ENCODE measurements at places on chromosomes 12 and 14.

DNA sequence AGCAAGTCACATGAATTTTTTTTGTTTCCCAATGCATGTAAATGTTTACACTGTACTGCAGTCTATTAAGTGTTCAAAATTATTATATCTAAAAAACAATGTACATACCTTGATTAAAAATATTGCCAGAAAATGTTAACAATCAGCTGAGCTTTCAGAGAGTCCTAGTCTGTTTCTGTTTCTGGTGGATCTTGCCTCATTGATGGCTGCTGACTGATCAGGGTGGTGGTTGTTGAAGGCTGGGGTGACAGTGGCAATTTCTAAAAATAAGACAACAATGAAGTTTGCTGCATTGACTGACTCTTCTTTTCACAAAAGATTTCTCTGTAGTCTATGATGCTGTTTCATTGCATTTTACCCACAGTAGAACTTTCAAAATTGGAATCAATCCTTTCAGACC is 16.6 kb upstream of the KLRD1 start:
- DNase-seq: no peak

DNA sequence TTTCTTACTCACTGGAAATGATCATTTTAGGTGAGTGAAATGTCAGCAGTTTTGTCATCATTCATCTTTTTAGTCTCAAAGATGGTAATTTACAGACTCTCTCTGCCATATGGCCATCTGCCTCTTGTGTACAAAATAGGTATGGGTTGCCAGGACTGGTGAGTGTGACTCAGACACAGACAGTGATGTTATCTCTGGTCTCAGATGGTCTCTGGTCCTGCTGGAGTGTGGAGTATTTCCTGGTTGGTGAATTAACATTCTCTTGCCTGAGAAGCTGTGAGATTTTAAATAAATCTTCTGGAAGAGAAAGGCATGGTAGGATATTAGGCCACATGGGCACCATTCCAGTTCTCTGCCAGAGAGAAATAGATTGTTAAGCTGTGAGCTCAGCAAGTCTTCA is 207.0 kb downstream of the ATP23 start:
- DNase-seq: no peak

DNA sequence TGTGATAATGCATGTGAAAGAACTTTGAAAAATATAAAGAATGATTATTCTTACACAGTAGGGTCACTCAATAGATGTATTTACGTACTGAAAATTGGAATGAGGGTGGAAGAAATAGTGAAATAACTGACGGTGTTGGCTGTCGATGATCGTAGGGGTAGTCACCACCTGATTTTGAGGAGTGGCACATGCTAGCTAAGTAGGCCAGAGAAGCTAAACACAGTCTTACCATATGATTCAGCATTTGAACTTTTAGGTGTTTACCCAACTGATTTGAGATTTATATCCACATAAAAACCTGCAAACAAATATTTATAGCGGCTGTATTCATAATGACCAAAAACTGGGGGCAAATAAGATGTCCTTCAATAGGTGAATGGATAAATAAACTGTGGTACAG is 47.6 kb upstream of the HIF1A start:
- no peak for DNase-seq

DNA sequence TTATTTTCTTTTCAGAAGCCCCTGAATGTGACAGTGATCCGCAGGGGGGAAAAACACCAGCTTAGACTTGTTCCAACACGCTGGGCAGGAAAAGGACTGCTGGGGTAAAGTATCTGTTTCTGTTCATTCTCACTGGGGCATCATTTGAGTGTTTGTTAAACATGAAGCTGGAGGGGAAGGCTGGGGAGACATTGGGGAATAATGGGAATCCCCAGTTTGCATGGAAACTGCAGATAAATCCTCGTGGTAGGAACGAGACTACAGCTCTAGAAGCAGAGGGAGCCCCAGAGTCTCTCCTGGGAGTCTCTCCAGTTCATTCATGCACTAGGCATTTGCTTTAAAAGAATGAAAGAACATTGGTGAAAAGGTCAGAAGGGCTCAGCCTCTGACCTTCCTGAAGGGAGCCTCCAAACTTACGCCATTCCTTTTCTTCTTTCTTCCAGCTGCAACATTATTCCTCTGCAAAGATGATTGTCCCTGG is 2.5 kb upstream of the CFAP251 start:
- no peak for DNase-seq

- DNase-seq: no peak
Observed at GRCh38 chr12:39010406-39010805, 105.0 kb upstream of the CPNE8 start.

DNA sequence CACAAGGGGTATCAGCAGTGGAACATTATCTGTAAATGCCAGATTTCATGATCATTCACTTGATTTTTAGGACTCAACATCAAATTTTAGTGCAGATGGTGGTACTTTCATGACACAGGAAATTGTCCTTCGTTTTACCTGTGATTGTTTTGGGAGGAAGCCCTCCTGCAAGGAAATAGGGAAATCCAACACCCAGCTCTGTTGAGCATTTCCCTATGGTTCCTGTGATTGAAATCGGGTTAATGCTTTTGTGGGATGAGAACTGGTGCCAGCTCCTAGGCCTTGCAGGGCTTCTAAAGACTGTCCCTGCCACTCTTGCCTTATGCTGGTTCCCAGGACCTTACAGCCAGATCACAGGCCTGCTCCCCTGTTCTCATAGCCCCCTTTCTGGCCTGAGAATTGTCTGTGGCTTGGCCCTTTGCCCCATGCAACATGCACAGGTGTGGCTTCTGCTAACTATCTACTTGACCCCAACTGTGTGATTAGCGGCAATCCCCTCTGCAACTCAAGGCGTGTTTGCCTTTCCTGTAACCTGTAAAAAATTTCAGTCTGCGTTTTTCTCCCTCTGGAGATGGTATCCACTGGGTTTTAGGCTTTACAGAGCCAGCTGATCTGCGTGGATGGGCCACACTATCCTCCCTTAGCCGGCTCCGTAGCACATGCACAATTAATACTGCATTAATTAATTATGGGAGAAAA is 112.5 kb downstream of the ETV6 start:
- no peak for DNase-seq

DNA sequence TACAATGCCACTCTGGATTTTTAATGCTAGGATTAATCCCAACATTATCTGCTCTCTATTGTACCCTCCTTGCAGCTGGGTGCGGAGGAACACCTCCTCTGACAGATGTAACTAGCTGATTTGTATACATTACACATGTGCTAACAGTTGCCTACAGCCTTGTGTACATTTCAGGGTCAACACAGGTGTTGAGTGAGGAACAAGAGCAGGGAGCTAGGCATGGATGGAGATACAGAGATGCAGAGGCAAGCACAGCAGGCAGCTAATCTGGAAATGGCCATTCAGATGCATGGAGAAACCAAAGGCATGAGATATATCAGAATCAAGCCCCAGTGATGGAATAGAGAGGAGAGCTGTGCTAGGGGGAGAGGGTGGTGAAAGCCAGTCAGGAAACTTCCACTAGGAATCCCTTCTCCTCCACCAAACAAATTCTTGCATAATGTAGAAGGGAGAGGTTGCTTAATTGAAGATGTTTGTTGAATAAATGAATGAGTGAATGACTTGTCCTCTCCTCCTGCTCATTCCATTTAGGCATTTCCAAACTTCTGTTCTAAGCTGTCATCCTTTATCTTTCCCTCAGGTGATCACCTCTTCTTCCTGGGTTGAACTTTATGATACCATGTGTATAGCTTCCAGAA is 313.2 kb downstream of the ATP23 start:
- DNase-seq: no peak
